D721Med (cell line): ENCODE measurements at places on chromosomes 16 and 17.

GRCh38 chr17:37506678-37507077, 17.0 kb downstream of the DUSP14 start:
- no peak for DNase-seq

GRCh38 chr16:24989494-24989893, 25.7 kb downstream of the ARHGAP17 start:
- no peak for DNase-seq

- DNase-seq = no peak
These were observed 680.8 kb upstream of the CDH8 start for GRCh38 chr16:62717026-62717425.

DNA sequence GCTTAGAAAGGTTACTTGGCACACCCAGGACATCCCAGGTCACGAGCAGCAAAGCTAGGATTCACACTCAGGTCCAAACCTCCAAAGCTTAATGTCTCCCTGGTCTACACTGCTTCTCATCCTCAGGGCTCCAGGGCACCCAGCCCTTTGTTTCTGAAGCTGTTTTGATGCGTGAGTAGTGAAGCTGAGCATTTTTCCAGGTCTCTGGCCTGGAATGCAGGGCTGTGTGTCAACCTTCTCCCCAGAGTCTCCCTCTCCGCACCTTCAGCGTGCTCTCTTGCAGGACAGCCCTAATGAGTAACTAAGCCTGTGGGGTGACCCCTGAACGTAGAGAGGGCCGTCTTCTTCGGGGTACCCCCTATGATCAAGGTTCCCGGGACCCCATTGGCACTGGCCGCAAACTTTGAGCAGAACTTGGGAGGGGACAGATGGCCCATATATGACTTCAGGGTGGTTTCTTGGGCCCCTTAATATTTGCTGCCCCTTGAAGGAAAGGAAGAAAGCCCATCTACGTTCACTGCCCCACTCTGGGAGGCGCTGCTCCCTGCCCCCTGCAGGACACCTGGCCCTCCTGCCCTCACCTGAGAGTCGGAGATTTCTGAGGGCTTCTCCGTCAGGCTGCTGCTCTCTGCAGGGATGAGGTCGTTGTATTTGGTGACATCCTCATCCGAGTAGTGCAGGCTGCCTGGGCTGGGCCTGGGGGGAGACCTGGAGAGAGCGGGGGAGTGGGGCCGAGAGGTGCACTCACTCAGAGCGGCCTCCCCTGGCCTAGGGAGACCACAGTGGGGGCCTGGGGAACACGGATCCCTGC, 36.4 kb upstream of the CDC42EP4 start:
- no peak for DNase-seq

- no peak for DNase-seq
These were observed 19.8 kb upstream of the SCIMP start for GRCh38 chr17:5254414-5254813.

DNA sequence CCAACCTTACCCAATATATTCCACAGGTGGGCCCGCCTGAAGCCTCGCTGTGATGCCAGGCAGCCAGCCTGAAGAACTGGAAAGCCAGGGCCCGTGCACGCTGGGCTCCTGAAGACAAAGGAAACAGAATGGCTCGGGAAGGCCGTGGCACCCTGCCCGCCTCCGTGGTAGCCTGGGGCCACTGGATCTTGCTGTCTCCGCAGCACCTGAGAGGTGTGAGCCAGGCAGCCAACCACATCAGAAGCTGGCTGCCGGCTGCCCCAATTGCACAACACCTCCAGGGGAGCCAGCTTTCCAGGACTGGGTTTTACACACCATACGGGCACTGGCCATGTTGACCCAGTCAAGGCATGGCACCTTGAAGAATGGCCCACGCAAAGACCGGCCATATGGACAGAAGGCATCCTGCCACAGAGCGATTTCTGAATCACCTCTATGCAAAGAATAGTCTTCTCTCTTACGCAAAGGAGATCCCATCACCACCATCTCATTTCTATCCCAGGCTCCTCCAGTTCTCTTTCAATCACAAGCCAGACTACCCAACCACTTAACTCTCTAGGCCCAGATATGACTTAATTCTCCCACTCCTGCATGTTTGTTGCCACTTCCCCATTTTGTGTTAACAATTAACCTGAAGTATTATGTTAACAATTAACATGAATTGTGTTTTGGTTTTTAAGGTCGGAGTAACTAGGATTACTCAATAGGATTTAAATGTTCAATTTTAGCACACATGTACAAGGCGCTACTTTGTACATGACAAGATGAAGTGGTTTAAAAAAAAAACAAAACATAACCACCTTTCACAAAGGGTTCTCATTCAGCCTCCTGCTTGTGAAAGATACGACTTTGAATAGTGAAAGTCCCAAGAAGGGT, 32.1 kb downstream of the ZFHX3 start:
- no peak for DNase-seq

- no peak for DNase-seq
These were observed 7.5 kb upstream of the CCL1 start for GRCh38 chr17:34370376-34370996.
